CD4-positive, alpha-beta T cell treated with Interleukin-4 for 4 hours (primary cell): ENCODE measurements at places on chromosomes 4 and X.
A peak's percentile ranks its signal among the peaks of the same experiment; 100 is the strongest.

DNA sequence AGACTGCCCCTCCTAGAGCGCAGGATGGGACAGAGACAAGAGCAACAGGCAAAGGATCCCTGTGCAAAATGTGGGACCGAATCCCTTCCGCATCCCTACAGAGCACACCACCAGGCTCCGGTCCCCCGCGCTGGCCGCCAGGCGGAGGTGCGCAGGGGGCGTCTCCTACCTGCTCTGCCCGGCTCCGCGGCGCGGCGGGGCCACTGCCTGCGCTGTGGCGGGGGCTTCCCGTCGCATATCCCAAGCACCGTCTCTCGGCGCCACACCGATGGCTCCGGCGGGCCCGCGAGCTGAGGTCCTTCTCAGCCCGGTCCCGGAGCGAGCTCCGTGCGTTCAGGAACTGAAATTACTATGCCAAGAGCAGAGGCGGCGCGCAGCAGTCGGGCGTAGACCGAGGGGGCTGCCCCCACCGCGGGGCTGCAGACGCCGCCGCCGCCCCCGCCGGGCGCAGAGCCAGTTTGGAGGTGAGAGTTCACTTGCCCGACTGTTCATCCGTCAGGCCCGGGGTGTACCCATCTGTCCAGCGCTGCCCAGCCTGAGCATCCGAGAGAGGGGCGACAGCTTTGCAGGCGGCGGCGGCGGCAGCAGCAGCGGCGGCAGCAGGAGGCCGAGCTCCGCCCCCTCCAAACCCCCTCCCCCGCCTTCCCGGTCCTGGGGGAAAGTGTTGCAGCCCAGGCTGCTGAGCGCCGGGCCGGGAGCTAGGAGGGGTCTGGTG, at the start of gene GPRIN3:
Gene GPRIN3, minus strand, starts transcription at position 355 of the 715 bp plus-strand sequence. CDS start 57,690 bp downstream, outside the sequence.
- DNase-seq: peak; percentile 60

DNA sequence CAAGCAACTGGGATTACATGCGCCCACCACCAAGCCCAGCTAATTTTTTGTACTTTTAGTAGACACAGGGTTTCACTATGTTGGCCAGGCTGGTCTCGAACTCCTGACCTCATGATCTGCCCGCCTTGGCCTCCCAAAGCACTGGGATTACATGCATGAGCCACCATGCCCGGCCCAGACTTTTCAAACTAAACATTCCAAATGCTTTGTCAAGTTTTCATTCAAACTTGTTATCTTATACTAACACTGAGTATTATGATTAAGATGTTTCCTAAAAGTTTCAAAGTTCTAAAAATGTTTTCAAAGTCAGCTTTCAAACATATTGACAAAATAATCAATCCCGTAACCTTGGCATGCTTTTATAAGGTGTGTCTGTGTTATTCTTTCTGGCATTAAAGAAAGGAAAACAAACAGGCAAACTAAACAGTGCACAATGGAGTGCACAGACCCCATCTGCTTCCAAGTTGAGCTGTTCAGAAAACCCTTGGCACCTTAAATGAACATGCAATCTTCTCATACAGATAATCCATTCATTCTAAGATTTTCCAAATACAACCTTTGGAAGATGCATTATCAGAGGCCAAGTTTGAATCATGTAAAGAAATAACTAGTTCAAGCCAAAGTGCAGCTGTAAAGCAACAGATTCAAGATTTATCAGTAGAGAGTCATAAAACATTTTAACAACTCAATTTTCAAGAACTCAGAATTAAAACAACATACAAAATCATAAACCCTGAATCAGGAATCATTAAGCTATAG, 49.1 kb downstream of the ABCG2 start:
- DNase-seq: no peak

DNA sequence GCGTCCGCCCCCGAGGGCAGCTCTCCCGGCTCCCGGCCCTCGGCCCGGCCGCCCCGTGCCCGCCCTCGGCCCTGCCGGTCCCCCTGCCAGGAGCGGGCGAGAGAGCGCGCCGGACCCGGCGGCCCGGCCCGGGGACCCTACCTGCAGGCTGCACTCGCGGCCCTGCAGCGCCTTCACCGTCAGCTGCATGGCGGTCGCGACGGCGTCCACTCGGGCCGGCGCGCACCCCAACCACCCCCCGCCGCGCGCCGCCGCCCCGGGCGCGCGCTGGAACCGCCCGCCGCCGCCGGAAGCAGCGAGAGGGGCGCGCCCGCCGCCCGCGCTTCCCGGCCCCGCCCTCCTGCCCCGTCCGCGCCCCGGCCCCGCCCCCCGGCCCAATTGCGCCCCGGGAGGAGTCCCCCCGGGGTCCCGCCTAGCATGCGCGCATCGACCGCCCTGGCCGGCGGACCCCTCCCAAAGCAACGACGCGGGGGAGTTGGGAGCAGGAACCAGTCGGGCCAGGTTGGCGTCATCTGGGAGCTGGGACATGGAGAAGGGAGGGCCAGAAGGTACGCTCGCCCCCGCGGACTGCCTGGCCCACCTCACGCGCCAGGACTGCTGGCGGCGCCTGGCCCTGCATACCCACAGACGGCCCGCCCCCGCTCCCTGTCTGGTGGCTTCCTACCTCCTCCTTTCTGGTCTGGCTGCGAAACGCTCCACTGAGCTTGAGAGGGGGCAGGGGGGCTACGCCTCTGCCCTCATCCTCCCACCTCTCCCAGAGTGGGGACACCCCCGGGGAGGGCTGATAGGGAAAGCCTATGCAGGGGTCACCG, at the start of gene UBL4A:
Gene UBL4A, minus strand, starts transcription at position 220 of the 812 bp plus-strand sequence. Its CDS starts 31 bp downstream, at position 189.
- peak; percentile 41 for DNase-seq

DNA sequence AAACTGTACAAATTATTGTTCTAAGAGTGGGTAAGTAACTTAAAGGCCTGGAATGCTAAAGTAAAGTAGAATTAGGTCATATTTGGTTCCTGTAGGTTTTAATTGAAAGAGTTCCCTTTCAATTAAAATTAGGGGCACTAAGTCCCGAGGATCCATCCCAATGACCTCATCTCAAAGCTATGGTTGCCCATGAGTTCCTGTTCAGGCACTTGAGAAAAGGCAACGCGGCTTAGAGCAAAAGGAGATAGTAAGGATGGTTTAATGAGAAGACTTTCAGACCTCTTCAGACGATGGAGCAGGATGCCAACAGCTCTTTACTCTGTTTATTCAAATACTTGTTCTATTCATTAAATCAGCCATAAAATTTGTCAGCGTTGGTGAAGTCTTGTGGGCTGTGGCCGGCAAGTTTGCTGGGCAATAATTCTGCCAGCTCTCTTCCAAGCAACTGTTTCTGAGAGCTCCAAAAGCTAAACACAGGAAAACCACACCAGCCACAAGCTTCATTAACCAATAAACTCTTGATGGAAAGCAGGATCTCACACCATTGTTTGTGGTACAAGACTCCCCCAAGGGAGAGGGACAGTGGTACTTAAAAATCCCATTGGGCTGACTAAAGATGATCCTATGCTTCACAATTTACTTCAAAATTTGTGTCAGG, 167.4 kb downstream of the COL4A6 start:
- no peak for DNase-seq

DNA sequence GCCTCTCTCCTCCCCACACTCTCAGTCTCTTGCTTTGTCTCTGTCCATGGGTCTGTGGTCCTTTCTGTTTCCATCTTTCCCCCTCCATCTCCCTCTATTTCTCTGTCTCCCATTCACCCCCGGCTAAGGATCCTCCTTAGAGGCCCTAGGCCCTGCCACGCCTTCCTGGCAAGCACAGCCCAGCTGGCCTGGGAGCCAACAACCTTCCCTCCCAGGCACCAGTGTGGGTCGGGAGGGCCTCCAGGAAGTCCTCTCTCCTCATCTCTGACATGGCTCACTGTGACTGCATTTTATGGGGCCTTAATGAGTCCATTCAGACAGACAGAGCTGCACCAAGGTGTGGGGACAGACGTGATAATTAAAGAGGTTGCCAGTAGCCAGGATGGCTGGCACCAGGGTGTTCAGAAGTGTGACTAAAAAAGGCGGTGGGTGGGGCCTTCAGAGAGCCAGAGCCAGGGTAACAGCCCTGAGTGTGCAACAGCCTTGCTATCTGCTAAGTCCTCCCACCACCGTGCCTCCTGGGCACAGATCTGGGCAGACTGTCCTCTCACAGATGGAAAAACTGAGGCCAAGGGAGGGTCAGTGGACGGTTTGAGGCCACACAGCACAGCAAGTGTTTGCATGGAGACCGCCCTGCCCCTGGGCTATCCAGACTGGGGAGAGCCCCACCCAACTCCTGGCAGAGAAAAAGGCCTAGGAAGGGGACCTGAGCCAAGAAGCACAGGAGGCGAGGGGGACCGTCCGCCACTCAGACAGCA, 31.5 kb downstream of the BLOC1S4 start:
- DNase-seq: no peak

DNA sequence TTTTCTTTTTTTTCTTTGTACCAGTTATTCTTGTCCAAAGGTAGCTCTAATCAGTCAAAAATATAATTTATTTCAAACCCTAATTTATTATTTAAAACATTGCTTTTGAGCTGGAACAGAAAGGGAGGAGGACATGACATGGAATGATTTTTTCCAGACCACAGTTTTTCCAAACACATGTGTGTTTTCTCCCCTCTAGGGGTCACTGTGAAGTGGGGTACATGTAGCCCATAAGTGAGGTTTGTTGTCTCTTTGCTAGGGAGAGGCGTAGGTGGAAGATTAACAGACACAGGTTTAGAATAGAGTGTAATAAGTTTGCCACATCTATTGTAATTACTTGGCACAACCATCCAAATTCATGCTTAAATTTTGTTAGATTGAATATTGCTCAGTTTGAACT, 83.0 kb downstream of the TNIP2 start:
- DNase-seq: no peak

DNA sequence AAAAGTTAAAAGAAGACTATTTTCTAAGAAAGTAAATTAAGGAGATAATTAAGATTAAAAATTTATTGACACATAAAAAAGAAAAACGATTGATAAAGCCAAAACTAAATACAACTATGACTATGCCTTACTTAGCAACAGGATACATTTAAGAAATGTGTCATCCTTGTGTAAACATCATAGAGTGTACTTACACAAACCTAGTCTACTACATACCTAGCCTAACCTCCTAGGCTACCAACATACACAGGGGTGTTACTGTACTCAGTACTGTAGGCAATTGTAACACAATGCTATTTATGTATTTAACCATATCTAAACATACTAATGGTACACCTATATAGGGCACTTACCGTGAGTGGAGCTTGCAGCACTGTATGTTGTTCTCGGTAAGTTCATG, 108.3 kb downstream of the ANXA10 start:
- DNase-seq: no peak

DNA sequence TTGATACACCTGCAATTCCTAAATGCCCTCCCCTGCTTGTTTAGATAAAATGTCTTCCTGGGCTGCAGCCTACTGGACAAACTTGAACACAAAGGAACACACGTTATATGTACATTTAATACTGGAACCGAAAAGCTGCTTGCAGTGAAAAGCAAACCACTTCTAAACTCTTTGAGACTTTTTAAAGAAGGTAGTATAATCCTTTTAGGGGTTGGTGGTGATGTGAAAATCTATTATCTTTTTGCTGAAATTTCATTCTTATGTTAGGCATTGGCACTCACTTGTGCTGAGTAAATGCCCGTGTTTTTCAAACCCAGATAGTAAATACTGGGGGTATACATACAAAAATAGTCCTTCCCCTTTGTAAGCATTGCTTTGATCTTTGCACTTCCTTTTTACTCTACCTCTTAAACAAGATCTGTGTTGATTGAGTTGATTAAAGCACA, 2.2 kb downstream of the NFKB1 start:
- DNase-seq: no peak

GRCh38 chrX:63785708-63786040, 660 bp upstream of the ARHGEF9 start:
- no peak for DNase-seq

DNA sequence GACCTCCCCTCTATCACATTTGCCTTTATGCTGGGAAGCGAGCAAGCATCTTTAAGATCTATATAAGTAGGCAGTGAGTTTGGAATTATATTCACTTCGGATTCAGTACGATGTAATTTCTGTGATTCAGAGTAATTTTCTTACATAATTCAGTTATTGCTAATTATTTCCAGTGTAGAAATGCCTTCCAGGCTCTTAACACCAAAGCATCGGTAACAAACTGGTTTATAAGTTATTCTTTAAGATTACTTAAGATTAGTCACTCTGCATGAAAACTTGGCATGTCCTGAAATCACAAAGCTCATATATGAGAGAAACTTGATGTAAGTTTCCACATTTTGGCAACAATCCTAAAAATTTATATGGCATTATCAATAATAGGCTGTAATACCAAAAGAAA, 120.8 kb downstream of the ADAMTS3 start:
- no peak for DNase-seq

DNA sequence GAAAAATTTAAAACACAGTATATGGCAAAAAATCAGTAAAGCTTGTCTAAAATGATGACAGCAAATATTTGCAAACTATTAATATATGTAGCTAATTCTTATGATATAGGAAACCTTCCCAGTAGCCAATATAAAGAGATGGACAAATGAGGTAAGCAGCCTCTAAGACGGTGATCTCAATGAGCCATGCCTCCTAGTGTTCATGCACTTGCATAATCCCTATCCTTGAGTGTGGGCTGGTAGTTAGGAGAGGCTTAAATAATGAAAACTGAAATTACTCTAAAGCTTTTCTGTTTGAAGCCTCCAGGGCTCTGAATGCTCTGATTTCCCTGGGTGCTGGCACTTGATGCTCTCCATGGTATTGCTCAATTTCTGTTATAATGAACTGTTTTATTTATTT, 24.6 kb upstream of the ARMCX4 start:
- no peak for DNase-seq

- DNase-seq: no peak
These were observed 458.6 kb upstream of the INTU start for GRCh38 chr4:127174201-127174600.

DNA sequence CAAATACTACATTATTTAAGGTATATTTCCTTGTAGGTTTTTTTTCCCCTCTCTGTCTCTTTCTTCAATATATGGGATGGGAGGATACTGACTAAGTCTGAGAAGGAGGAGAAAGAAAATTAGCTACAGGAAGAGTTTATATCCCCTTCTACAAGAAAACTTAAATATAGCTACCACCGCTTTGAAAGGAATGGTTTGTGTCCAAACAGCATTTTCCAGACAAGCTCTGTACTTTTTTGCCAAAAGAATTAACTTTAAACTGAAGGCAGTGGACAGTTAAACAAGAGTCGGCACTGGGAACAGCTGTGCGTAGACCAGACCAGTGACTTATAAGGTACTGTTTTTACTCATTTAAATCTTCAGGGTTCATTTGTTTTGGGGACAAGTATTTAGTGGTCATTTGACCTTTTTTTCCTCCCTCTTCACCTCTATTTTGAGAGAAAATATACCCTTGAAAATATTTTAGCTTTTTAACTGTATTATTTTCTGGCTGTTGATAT, 303.7 kb downstream of the ARHGAP24 start:
- no peak for DNase-seq

- DNase-seq: no peak
These were observed 13.5 kb downstream of the SNCA start for GRCh38 chr4:89823416-89823815.

- DNase-seq: no peak
These were observed 144.8 kb upstream of the TTC29 start for GRCh38 chr4:147090486-147090885.

DNA sequence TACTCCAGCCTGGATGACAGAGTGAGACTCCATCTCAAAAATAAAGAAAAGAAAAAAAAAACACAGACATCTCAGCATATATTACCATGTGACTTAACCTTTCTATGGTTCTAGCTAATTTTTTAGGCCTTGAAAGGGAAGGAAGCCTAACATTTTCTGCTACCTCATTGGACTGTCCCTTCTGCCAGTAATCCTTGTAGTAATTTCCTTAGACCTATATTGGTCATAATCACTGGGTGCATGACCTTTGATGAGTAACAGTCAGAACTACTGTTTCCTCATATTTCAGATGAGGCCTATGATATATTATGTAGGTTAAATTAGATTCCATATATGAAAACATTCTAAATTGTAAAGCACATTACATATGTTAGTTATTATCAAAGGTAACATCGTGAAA, 9.6 kb downstream of the XIAP start:
- no peak for DNase-seq
